ENCODE measurements at places on chromosomes 6 and 20.

GRCh38 chr6:18978337-18979128 is 591.4 kb downstream of the RNF144B start:
- no peak for DNase-seq

- DNase-seq, result no peak
Measured at GRCh38 chr6:71395731-71396409, 107.3 kb downstream of the OGFRL1 start.

GRCh38 chr20:58100731-58101356 is 127.6 kb downstream of the ANKRD60 start:
- no peak for DNase-seq

GRCh38 chr20:48287021-48287494 is 501.8 kb upstream of the SULF2 start:
- no peak for DNase-seq

DNA sequence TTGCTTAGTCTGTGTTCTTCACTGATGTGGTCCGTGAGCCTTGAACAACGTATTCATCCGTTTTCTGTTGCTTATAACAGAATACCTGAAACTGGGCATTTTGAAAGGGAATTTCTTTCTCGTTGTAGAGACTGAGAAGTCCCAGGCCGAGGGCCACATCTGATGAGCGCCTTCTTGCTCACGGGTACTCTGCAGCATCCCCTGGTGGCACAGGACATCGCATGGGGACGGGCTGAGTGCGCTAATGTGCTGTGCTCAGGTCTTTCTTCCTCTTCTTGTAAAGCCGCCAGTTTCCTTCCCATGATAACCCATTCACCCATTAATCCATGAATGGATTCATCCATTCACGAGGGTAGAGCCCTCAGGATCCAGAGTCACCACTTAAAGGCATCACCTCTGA is 161.0 kb downstream of the NFATC2 start:
- no peak for DNase-seq

- no peak for DNase-seq
Measured at GRCh38 chr6:2984738-2985406, 13.5 kb upstream of the SERPINB6 start.

- no peak for DNase-seq
Measured at GRCh38 chr6:125533710-125534397, 215.6 kb upstream of the HEY2 start.

- no peak for DNase-seq
Measured at GRCh38 chr6:161449521-161449920, 175.7 kb upstream of the AGPAT4 start.

DNA sequence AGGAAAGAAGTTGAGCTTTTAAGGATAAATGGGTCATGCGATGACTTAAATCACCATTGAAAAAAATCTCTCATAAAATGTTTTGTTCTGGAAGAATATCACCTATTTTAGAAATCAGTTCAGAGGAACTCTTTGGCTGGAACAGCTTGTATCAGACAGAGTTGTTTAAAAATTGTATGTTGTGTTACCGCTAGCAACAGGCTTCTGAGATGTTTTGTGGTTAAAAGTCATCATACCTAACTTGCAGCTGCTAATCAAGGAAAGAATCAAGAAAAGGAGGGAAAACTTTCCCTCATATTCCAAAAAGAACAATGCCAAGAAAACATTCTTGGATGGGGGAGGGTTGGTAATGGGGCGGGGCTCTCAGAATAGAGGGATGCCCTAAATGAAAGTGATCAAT is 220.7 kb upstream of the CITED2 start:
- no peak for DNase-seq

- no peak for DNase-seq
Measured at GRCh38 chr6:170184316-170184715, 106.6 kb downstream of the DLL1 start.

DNA sequence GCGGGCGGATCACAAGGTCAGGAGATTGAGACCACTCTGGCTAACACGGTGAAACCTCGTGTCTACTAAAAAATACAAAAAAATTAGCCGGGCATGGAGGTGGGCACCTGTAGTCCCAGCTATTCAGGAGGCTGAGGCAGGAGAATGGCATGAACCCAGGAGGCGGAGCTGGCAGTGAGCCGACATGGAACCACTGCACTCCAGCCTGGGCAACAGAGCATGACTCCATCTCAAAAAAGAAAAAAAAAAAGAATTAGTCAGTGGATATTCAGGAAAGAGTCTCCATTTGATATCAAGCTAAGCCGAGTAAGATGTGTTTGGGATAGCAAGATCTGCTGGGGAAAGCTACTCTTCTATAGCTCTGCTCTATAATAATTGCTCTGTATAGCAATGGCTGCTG is 41.0 kb downstream of the MOCS1 start:
- DNase-seq, result no peak

DNA sequence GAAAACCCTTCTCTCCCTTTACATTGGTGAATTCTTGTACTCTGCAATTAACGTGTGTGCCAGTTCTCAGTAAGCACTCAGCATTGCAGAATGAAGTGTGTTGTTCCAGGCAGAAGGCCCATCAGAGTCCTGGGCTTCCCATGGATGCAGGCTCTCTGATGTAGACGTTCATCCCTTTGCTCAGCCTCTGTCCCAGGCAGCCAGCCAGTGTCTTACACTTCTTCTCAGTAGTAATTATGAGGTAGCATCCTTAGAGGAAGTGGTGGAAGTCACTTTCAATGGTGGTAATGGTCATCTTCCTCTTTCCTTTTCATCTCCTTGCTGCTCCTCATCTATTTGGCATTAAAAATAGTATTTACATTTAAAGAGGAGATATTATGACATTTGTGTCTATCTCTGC is 66.7 kb upstream of the FYN start:
- no peak for DNase-seq

GRCh38 chr20:40442181-40442963 is 246.7 kb downstream of the MAFB start:
- no peak for DNase-seq

GRCh38 chr6:92864966-92865555 is 554.3 kb downstream of the EPHA7 start:
- no peak for DNase-seq

DNA sequence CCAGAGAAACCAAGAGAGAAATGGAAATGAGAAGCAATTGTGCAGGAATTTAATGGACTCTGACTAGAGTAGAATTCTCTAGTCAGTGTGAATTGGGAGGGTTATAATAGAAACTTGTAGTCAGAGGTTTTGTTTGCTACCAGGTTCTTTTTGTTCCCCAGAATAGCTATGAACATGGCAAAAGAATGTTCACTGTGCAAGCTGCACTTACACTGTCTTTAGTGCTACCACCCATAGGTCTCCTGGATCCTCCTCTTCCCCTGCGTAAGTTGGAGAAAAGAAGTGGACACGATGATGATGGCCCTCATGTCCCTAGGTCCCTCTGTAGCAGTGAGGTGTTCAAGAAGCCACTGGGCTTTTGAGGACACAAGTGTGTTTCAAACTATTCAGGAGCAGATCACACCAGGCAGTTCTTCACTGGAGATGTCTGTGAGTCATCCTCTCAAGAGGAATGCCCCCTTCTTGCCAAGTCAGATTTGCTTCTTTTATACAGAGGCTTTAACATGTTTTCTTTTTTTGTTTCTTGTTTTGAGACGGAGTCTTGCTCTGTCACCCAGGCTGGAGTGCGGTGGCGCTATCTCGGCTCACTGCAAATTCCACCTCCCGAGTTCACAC is 47.6 kb upstream of the SMIM8 start:
- no peak for DNase-seq

DNA sequence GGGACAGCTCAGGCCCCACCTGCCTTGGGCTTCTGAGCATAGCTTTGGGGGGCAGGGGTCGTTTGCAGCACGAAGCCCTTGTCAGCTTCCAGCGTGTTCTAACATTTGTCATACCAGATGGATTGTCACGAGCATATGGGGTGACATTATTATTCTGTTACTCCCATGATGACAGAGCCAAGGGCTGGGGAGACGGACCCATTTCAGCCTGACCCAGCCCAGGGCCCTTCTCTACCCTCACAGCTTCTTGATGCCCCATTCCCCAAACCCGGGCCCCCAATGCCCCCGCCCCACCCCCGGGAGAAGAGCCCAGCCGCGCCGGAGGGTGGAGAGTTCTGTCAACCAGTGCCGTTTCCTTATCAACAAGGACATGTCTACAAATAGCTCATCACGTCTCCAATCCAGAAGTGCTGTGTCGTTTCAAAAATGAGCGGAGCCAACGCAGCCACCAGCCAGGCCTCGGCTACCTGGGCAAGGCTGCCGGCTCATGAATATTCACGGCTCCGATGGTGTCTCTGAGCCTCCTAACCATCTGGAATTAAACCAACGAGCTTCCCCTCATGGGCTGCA is 9.6 kb upstream of the CHRNA4 start:
- no peak for DNase-seq

DNA sequence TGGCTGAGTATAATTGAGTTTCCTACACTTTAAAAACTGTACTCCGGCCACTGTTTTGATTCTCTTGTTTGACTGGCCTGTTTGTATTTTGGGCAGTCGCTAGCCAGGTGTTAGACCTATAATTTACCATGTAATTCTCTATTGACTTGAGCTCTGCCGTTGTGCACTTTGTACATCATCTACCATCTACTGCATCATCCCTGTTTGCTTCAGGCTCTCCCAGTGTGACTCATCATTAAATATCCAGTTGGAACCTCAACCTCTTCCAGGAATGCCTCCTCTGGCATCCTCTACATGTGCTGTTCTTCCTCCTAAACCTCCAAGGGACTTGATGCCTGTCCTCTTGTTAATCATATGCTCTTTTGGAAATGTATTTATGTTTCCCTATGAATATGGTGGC is 72.3 kb downstream of the FARS2 start:
- no peak for DNase-seq

DNA sequence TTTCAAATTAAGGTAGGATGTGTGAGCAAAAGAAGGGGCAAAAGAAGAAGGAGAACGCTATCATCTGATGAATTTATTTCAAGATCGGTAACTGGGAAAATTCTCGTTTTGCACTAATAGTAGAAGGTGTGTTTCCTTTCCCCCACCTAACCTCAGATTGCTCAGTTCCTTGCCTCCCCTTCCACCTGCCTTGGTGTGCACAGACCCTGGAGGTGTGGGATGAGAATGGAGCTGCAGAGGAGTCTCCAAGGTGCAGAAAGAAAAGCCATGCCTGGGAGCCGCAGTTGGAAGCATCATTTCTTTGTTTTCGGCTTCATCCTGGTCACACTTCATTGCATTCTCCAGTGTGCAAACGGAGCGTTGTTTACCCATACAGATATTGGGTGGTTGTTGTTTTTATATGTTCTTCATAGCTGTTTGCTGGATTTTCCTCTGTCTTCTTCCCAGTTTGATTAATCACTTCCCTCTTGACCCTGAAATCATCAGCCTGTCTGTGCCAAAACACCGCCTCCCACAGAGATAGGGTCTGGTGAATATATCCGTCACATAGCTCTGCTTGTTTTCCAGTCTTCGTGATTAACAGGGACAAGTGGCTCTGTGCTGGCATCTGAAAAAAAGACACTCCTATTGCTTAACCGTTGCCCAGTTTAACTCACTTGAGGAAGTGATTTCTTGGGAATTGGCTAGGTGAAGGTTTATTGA is 40.2 kb upstream of the NEDD9 start:
- DNase-seq, result no peak

- DNase-seq, result no peak
Measured at GRCh38 chr6:70651326-70651905, 16.3 kb upstream of the SMAP1 start.

- DNase-seq, result no peak
Measured at GRCh38 chr20:25090492-25091429, 8.8 kb upstream of the VSX1 start.

- DNase-seq, result no peak
Measured at GRCh38 chr20:4787820-4788219, 66.1 kb downstream of the PRND start.

- DNase-seq, result no peak
Measured at GRCh38 chr6:169777896-169778295, 26.5 kb downstream of the ERMARD start.

- DNase-seq, result no peak
Measured at GRCh38 chr6:43736211-43736786, 33.7 kb upstream of the VEGFA start.

Measured in stimulated activated CD4-positive, alpha-beta T cell treated with anti-CD3 and anti-CD28 coated beads, TNF-alpha, amount 100 ng/mL, for 1 hour (primary cell).